ENCODE measurements at places on chromosomes 11 and 22. TPM values are rescaled to one million over a fixed set of nuclear protein-coding genes. Genes with fewer than 3 reads are reported as not detected.

The TIGD3 gene
- polyA plus RNA-seq, result 0.66 TPM

The SMC1B gene
- polyA plus RNA-seq, result 0.03 TPM

The HEPN1 gene
- not detected for polyA plus RNA-seq

The EFCAB6 gene
- polyA plus RNA-seq, result 0.47 TPM

The NXPE4 gene
- not detected for polyA plus RNA-seq

The ELFN2 gene
- 8.1 TPM for polyA plus RNA-seq

The EMID1 gene
- polyA plus RNA-seq, result 0.35 TPM

The FDXACB1 gene
- 2.1 TPM for polyA plus RNA-seq

The DMC1 gene
- 6.1 TPM for polyA plus RNA-seq

The B4GALNT4 gene
- polyA plus RNA-seq, result 27.5 TPM

The HTR3A gene
- polyA plus RNA-seq, result not detected

The DAGLA gene
- 2.2 TPM for polyA plus RNA-seq

The SREBF2 gene
- polyA plus RNA-seq, result 21.0 TPM

The CFL1 gene
- polyA plus RNA-seq, result 1,780 TPM

The MS4A7 gene
- polyA plus RNA-seq, result not detected

The P4HA3 gene
- 48.1 TPM for polyA plus RNA-seq

The LINC01488 gene
- 0.05 TPM for polyA plus RNA-seq
